GM23248 (cell line): ENCODE measurements at places on chromosomes 5 and 9. TPM values are rescaled to one million over a fixed set of nuclear protein-coding genes. Genes with fewer than 3 reads are reported as not detected.

GRCh38 chr9:33293782-33294181 is 3.5 kb downstream of the NFX1 start:
- no peaks in the 10 kb centered on the region for H3K27me3 ChIP-seq
- H3K27ac ChIP-seq = no peak overlapping the region
- peaks cover 32% of the 10 kb centered on the region; the same call in 1 of the 2 replicates for H3K36me3 ChIP-seq
- no peak for DNase-seq

- H3K27ac ChIP-seq = no peak overlapping the region
- no peak overlapping the region for H3K4me3 ChIP-seq
- H3K36me3 ChIP-seq = no peaks in the 10 kb centered on the region
- H3K27me3 ChIP-seq = no peaks in the 10 kb centered on the region; the same call in 1 of the 2 replicates
- no peak for DNase-seq
These were observed 19.6 kb upstream of the CNOT6 start for GRCh38 chr5:180474569-180474968.

DNA sequence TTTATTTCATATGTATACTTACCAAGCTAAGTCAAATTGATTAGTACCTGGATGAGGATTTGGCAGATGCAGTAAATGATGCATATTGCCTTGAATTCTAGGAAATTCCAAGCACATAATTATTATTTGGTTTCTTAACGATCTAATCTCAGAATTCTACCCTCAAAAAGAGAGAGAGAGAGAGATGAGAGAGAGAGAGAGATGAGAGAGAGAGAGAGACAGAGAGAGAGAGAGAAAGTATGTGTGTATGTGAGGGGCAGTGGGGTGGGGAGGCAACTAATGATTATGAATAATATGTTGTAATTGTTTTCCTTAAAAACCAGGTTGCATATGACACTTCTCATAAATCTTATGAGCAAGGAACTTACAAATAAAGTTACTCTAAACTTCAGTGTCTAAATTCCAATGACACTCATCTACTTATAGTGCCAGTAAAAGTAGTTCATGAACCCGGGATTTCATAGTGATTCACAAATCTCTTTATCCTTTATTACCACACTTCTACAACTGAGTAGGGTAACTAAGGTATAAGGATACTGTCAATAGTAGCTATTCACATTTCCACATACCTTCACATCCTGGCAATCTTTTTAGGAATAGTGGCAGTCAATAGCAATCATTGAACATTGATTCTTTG is 60.5 kb upstream of the EDIL3 start:
- H3K4me3 ChIP-seq = no peak overlapping the region
- H3K4me1 ChIP-seq = no peaks in the 10 kb centered on the region
- H3K27me3 ChIP-seq = peaks cover 12% of the 10 kb centered on the region
- no peak overlapping the region for H3K27ac ChIP-seq
- H3K36me3 ChIP-seq = no peaks in the 10 kb centered on the region

GRCh38 chr5:149338364-149338763 is 6.9 kb upstream of the GRPEL2 start:
- DNase-seq = no peak
- H3K36me3 ChIP-seq = no peaks in the 10 kb centered on the region
- H3K27ac ChIP-seq = no peak overlapping the region
- H3K27me3 ChIP-seq = no peaks in the 10 kb centered on the region
- no peak overlapping the region for H3K4me3 ChIP-seq

DNA sequence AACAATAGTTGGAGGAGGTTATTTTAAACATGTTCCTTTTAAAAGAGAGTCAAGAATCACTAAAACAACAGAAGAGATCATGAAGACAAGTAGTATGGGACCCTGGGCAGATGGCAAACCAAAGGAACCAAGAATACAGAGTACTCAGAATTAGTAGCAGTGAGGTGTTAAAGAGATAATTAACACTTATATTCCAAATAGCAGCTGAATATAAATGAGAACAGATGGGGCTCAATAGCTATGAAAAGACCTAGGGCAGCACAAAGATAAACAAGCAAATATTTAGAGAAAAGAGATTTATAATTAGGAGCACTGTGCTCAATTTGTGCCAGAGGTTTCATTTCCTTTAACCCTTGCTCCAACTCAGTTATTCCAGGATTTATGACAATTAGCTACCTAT is 159.1 kb downstream of the FAM114A2 start:
- H3K4me1 ChIP-seq = peaks cover 12% of the 10 kb centered on the region
- DNase-seq = no peak
- H3K27ac ChIP-seq = no peak overlapping the region
- no peak overlapping the region for H3K4me3 ChIP-seq
- H3K27me3 ChIP-seq = no peaks in the 10 kb centered on the region

DNA sequence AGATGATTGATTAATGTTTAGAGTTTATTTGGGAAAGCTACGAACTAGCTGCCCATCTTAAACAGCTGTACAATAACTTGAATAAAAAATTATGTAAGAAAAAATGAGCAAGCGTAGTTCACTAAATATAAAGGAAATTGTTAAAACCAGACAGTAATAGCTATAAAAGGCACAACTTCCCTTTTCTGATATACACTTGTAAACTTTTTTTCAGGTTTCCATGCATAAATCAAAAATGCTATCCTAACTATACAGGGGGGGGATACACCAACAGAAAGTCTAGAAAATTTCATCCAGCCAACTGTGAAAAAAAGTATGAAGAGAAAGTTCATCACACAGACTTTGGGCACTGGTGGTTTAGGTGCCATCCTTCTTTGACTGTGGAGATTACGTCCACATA is 122.3 kb downstream of the NR3C1 start:
- H3K27ac ChIP-seq = no peak overlapping the region
- H3K4me1 ChIP-seq = peaks cover 10% of the 10 kb centered on the region; the same call in 1 of the 2 replicates
- no peak overlapping the region for H3K4me3 ChIP-seq

GRCh38 chr5:31671339-31671741 is 32.4 kb downstream of the PDZD2 start:
- DNase-seq = no peak
- no peaks in the 10 kb centered on the region for H3K36me3 ChIP-seq
- no peaks in the 10 kb centered on the region for H3K4me1 ChIP-seq
- no peak overlapping the region for H3K27ac ChIP-seq
- H3K27me3 ChIP-seq = peaks cover 9% of the 10 kb centered on the region; the same call in 1 of the 2 replicates

DNA sequence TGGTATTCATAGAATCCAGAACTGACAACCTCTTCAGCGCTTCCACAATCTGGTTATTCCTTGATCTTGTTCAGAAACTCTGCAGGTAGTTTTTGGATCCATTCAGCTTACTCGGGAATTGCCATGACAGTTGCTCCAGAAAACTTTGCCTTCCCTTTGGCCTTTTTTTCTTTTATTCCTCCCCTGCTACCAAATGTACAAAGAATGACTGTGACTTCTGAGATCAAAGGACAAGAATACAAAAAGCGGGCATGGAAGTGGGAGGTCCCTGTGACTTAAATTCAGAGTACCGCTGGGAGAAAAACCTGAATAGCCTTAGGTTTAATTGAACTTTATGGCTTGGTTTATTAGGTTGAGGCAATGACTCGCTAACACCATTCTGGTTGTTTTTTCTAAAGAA is 59.5 kb downstream of the ADGRV1 start:
- H3K4me3 ChIP-seq = no peak overlapping the region
- no peak overlapping the region for H3K27ac ChIP-seq
- no peaks in the 10 kb centered on the region for H3K36me3 ChIP-seq
- DNase-seq = no peak

DNA sequence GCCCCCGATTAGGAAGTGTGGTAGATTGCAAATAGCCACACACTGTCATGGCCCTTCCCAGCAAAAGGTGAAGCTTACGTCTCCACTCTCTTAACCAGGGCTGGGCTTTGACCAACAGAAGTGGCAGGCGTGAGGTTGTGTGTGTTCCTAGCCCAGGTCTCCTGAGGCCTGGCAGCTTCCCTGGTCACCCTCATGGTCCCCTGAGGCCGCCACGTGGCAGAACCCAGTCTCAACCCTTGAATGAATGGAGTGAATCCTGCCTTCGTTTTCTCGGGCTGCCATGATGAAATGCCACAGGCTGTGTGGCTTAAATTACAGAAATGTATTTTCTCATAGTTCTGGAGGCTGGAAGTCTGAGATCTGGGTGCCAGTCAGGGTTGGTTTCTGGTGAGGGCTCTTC is 370.4 kb downstream of the IRX2 start:
- H3K4me1 ChIP-seq = no peaks in the 10 kb centered on the region
- no peak overlapping the region for H3K4me3 ChIP-seq
- H3K36me3 ChIP-seq = no peaks in the 10 kb centered on the region
- no peaks in the 10 kb centered on the region for H3K27me3 ChIP-seq
- no peak overlapping the region for H3K27ac ChIP-seq
- DNase-seq = no peak

- peaks cover 50% of the 10 kb centered on the region for H3K36me3 ChIP-seq
- H3K4me1 ChIP-seq = no peaks in the 10 kb centered on the region
- DNase-seq = no peak
- no peak overlapping the region for H3K27ac ChIP-seq
- no peak overlapping the region for H3K4me3 ChIP-seq
These were observed 42.3 kb downstream of the LSM11 start for GRCh38 chr5:157785801-157786200.

DNA sequence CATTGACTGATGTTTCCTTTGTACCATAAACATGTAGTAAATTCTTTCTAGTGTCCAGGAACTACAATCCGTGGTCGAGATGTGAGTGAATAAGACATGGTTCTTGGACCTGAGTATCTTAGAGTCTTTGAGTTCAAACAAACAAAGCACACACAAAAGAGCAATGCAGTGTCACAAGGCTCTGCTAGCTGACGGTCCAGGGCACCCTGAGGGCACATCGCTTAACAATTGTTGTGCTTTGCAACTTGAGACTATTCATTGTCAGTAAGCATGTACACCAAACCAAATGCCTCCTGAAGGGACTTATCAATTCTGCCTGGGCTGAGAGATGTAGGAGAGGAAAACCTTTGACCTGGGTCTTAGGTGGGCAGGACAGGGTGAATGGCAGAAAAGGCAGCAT is 84.8 kb downstream of the CAMK4 start:
- H3K27ac ChIP-seq = no peak overlapping the region
- H3K4me3 ChIP-seq = no peak overlapping the region
- H3K27me3 ChIP-seq = no peaks in the 10 kb centered on the region
- no peaks in the 10 kb centered on the region for H3K4me1 ChIP-seq
- H3K36me3 ChIP-seq = no peaks in the 10 kb centered on the region

DNA sequence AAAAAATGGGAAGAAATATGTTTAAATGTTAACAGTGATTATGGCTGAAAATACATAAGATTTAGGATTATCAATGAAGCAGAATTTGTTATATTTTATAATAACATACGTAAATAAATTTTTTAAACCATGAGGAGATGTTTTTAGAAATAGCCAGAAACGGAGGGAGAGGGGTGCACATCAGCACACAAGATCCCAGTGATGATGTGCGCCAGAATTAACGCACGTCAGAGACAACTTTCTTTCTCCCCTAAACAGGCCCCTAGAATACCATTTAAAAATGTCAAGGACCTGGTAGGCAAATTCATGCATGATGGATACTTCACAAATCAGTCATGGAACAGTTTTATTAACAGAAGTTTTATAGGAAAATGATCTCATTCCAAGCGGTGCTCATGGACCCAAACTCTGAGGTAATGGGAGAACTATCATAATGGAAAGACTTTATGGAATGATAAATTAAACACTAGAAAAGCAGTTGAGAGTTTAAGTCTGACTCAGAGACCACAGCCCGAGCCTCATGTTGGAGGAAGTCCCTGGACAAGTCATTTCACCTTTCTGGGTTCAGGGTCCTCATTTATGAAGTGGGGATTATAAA is 258.9 kb upstream of the GAS1 start:
- peaks cover 21% of the 10 kb centered on the region for H3K4me1 ChIP-seq
- no peak overlapping the region for H3K4me3 ChIP-seq
- 0 out of 2 replicates have a peak overlapping the region, but pooled peaks have one; percentile 13 for H3K27ac ChIP-seq
- DNase-seq = peak; percentile 80
- no peaks in the 10 kb centered on the region for H3K36me3 ChIP-seq
- H3K27me3 ChIP-seq = no peaks in the 10 kb centered on the region

GRCh38 chr9:114154600-114155102 is 686 bp upstream of the COL27A1 start:
- peak; percentile 39 for DNase-seq
- no peak overlapping the region for H3K27ac ChIP-seq
- peak overlapping the region; percentile 83 for H3K4me3 ChIP-seq
- no peaks in the 10 kb centered on the region for H3K36me3 ChIP-seq

DNA sequence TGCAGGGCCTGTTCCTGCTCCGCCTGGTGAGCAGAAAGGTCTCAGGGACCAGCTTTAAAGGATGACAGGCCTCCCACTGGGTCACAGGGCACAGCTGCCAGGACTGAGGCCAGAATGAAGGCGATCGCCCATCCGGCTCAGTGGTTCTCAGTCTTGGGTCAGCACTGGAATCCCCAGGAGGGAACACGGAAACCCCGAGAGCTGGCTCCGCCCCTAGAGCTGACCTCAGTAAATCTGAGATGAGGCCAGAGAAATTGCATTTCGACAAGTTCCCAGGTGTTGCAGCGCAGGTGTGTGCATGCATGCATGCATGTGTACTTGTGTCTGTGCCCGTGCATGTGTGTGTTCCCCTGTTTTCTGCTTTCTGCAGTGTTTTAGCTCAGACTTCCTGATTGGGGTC is 47.2 kb upstream of the KCNMB1 start:
- no peak overlapping the region for H3K27ac ChIP-seq
- peaks cover 33% of the 10 kb centered on the region; the same call in 1 of the 2 replicates for H3K27me3 ChIP-seq
- no peaks in the 10 kb centered on the region for H3K36me3 ChIP-seq
- no peak overlapping the region for H3K4me3 ChIP-seq
- DNase-seq = no peak

DNA sequence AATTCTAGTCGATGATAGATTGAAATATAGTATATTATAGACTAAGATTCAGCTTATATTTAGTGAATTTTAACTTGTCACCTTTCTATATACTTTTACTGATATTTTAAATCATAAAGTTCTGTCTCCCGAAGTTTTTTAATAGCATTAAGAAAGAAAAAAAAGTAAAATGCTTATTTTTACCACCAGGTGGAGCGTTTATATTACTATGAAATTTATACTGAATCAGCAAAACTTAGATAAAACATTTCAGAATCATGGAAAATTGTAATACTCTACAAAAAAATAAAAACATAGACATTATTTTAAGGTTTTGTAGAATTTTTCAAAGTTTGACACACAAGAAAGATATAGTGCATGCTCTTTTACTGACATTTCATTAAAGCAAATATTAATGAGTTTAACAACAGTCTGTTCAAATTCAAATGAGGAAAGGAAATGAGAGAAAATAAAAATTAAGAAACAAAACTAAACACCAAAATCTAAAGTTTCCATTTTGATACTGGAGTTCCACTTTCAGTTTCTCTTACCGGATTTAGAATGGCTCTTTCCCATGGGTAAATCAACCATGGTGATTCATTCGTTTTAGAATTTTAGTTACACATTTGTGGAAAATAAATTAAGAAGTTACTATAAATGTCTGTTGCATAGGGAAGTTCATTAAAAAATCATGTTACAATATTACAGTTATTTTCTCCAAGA is 1035.3 kb downstream of the CDH12 start:
- peak overlapping the region; percentile 65 for H3K4me3 ChIP-seq
- no peaks in the 10 kb centered on the region for H3K4me1 ChIP-seq
- H3K27me3 ChIP-seq = no peaks in the 10 kb centered on the region
- peak; percentile 51 for DNase-seq

DNA sequence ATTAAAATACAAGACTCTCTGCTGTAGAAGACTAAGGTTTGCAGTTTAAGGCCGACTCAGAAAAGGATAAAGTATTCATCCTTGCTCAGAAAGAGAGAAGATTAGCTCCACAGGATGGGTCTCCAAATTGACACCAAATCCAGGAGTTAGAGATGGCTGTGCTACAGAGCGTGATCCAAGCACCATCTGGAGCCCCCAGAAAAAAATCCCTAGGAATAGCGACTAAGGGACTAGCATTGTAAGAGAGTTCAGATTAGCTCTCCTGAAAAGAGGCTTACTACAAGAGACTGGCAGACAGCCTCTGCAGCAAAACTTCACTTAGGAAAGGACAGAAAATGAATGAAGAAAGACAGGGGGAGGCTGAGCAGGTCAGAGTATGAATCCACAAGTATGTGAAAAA is 3.7 kb downstream of the SIL1 start:
- H3K4me3 ChIP-seq = no peak overlapping the region
- no peak for DNase-seq
- H3K27me3 ChIP-seq = no peaks in the 10 kb centered on the region
- peaks cover 21% of the 10 kb centered on the region for H3K4me1 ChIP-seq

Gene RAB3C
- not detected in 2 replicates for polyA plus RNA-seq

Gene COQ4
- polyA plus RNA-seq = 34.1 and 36.0 TPM in 2 replicates

Gene LRRC19
- polyA plus RNA-seq = 0.10 TPM in 1 of 2 replicates, not detected in the other
